ENCODE measurements at places on chromosomes 13 and 19. TPM values are rescaled to one million over a fixed set of nuclear protein-coding genes. Genes with fewer than 3 reads are reported as not detected.
A peak's percentile ranks its signal among the peaks of the same experiment; 100 is the strongest.

DNA sequence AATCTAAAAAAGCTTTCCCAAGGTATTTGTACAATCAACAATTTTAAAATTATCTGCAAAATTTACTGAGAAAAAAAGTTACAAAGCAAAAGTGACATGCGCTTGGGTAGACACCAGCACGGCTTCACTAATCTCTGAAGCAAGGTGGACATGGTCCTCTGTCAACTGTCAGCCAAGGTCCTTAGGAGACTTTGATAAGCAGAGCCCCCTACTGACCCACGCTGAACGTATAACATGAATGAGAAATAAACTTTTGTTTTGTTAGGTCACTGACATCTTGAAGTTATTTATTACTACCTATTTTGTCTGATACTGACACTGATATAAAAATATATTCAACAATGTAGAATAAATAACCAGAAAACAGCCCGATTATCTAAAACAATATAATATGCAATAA lies 100.7 kb upstream of the OBI1 start:
- no peak for DNase-seq

DNA sequence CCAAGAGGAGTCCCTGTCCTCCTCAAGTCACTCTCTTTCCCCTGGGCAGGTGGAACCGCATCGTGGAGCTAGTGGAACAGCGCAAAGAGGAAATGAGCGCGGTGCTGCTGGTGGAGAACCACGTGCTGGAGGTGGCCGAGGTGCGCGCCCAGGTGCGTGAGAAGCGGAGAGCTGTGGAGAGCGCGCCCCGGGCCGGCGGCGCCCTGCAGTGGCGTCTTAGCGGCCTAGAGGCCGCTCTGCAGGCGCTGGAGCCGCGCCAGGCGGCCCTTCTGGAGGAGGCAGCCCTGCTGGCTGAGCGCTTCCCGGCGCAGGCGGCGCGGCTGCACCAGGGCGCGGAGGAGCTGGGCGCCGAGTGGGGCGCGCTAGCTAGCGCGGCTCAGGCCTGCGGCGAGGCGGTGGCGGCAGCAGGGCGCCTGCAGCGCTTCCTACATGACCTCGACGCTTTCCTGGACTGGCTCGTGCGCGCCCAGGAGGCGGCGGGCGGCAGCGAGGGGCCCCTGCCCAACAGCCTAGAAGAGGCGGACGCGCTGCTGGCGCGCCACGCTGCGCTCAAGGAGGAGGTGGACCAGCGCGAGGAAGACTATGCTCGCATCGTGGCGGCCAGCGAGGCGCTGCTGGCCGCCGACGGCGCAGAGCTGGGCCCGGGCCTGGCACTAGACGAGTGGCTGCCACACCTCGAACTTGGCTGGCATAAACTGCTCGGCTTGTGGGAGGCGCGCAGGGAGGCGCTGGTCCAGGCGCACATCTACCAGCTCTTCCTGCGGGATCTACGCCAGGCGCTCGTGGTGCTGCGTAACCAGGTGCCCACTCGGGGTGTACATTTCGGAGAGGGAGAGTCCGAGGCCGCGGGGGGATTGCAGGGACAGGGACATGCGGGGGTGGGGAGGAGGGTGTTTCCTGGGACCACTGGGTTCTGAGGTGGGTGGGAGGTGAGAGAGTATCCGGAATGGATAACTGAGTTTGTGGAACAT lies 52.8 kb downstream of the SPTBN4 start:
- peak; percentile 33 for DNase-seq

DNA sequence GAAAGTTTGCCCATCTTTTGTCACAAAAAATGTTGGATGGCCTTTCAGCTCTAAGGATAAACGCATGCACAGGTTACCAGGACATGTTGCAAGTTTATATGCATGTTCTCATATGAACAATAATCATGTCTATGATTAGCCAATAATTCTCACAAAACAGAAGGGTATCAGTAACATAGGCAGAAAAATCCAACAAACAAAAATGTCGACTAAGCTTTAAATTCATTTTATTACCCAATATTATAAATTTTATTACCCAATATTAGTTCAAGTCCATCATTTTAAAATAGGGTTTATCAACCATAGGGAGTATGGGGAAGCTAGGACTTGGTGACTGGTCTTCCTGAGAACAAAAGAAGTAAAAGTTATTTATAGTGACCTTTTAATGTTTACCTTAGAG lies 93.1 kb downstream of the ENOX1 start:
- DNase-seq = no peak

CEACAM21 gene
- 0.41 TPM for polyA plus RNA-seq

- DNase-seq = no peak
Observed at GRCh38 chr13:51873117-51873798, 11.5 kb downstream of the CCDC70 start.

DNA sequence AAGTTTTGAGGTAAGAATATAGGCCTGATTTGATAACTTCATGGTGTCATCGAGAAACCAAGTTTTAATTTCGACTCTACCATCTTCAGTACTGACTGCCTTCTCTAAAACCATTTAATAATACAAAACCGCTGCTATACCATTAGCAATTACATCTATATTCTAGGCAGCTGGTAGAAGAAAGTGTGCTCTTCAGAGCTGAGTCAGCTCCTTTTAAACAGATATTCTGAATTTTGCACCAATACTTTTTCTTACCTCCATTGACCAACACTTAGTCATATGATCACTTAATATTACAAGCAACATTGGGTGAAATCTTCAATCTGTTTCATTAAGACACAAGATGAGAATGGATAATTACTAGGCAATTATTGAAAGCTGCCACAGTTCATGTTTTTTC lies 1667.8 kb downstream of the PCDH9 start:
- DNase-seq = no peak

- no peak for DNase-seq
Observed at GRCh38 chr13:110503979-110504499, 57.5 kb downstream of the RAB20 start.

DNA sequence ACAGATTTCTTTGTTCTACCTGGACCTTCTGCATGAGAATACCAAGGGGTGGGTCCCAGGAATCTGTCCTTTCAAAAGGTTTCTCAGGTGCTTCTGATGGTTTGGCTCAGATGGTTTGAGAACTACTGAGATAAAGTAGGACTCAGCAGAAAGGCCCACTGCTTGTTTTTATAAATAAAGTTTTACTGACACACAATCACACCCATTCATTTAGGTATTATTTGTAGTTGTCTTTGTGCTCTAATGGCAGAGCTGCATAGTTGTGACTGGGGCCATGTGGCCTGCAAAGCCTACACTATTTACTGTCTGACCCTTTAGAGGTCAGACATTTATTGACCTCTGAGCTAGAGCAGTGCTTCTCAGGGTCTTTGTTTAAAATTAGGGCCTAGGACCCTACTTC lies 17.6 kb downstream of the EDDM13 start:
- DNase-seq = no peak

SBK3 gene
- 3.2 TPM for polyA plus RNA-seq

- DNase-seq = peak; percentile 72
Observed at GRCh38 chr19:49875857-49876421, 1.2 kb downstream of the AKT1S1 start.

Measured in heart right ventricle (tissue), 16 donors.